ENCODE measurements at places on chromosomes 1 and 21.
A peak's percentile ranks its signal among the peaks of the same experiment; 100 is the strongest.

DNA sequence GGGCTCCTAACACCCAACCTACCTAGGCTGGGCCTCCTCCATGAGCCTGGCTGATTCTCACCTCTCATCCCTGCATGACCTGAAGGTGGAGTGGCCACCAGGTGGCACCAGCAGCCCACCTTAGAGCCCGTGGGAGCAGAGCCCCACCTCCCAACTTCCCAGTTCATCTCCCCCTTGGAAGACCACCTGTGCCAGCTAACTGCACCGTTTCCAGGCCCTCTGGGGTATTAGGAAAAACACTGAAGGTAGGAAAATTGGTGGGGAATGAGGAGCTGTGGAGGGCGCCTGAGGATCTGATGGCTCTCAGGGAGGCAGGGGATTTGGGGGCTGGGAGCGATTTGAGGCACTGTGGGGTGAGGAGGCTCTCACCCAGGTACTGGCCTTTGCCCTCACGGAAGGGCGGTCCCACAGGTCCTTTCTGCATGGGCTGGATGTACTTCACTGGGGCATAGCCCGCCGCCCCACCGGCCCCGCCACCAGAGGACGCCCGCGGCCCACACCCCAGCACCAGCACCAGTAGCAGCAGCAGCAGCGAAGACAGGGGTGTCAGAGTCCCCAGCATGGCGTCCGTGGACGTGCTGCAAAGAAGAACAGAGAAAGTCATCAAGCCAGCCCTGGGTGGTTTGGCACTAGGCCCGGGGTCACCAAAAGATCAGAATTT is 11.1 kb downstream of the ADPRS start:
- DNase-seq, result peak; percentile 63

DNA sequence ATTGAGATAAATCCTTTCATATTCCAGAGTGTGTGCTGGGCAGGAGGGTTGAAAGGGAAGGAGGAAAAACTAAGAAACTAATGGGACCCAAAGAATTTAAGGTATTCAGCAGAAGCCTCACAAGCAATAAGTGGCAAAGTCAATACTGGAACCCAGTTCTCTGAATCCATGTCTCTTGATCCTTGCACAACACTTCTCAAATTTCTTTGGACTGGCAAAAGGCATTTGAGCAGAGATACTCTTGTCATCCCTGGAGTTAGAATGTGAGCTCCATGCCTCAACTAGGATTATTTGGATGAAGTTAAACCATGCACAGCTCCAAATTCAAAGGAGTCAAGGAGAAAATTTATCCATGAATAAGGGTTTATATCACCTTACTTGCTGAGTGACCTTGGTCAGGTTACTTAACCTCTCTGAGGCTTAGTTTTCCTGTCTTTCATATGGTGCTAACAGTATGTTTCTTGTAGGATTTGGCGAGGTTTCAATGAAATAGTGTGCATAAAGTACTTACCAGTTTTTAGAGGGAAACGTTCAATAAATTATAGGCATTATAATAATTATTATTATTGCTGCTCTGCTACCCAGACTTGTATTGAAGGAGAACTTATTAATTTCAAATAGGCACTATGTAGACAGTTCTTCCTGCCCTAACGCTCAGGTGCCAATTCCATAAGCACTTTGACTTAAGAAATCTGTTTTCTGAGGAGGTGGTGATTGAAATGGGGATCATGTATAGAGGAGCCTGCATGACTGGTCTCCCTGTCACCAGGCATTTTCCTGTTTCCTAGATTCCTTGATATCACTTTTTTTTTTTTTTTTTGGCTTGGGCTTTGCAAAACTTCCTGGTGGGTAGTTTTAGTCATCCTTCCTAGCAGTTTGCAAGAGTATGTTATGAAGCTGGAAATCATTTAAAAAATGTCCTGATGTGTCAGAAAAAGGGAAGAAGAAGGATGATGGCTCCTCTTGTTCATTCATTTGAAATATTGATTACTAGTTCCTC is 125.0 kb upstream of the JUN start:
- no peak for DNase-seq

GRCh38 chr1:2855206-2856065 is 53.9 kb upstream of the TTC34 start:
- no peak for DNase-seq

- DNase-seq, result no peak
These were observed 77.7 kb downstream of the DSCAM start for GRCh38 chr21:40769231-40769630.

GRCh38 chr1:117620440-117620839 is 14.6 kb downstream of the TENT5C start:
- DNase-seq, result no peak

GRCh38 chr1:38559446-38560165 is 300.0 kb downstream of the RRAGC start:
- DNase-seq, result no peak

DNA sequence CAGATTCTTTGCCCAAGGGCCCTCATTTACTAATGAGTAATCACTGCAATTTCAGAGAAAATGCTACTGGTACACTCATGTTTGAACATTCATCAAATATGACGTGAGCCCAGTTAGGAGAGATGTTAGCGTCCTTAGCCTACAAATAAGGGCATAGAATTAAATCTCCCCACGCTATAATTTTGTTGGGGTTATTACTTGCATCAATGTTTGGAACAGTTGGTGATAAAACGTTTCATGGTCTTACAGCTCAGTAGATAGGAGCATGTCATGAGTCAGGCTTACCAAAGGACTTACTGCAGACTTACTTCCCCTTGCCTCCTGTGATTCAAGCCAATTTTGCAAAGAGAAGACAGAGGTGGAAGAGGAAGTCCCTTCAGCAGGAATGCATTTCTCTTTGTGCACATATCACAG is 304.0 kb downstream of the KIF26B start:
- no peak for DNase-seq

DNA sequence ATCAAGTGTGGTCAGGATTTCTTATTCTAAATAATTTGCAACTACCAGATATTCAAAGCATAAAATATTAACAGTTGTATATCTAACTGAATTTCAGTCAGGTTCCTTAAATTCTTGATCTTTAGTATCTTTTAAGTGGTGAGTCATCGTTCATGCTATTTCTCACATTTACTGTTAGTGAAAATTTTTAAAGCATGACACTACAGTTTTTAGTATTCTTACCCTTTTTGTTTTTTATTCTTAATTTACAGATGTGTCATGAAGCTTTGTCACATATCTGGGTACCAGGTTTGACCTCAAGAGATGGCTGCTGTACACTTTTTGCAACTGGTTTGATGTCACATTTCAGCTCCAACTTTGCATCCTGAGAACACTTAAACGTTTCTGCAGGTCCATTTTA is 12.7 kb downstream of the AKIRIN1 start:
- no peak for DNase-seq

- no peak for DNase-seq
These were observed 6.9 kb upstream of the DENND1B start for GRCh38 chr1:197781968-197782721.

GRCh38 chr1:241396747-241397681 is 40.0 kb upstream of the RGS7 start:
- DNase-seq, result no peak

All from T47D (cell line).